NCI-H1092 treated with DMSO at 0.1 percent for 48 hours (cell line): ENCODE measurements at places on chromosomes 2 and 18.

- no peak for DNase-seq
Observed at GRCh38 chr2:181157326-181157725, 176.9 kb downstream of the UBE2E3 start.

GRCh38 chr2:54549917-54550518 lies 93.9 kb downstream of the SPTBN1 start:
- no peak for DNase-seq

DNA sequence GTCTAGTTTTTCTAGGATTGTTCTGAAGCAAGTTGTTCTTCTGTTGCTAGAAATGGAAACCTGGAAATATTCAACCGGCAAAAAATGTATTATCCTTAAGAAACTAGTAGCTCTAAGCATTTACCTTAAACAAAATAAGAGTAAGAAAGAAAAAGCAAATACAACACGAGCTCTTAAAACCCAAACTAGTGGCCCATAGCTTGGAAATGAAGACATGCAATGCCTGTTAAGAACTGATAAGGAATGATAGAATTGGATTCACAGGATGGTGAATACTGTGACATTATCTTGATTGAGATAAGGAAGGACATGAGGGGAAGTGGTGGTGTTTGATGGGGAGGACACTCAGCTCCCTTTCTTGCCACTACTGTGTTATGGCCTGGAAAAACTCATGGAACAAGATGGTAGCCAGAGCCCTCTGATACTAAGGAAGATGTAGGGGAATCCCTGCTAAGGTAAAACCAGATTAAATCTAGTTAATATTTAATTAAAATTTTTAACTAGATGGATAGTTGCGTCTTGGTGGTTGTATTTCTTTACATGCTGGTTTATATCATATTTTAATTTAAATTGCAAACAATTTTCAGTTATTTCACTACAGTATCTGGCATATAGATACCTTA lies 193.8 kb downstream of the LPIN1 start:
- no peak for DNase-seq

- no peak for DNase-seq
Observed at GRCh38 chr2:211373203-211373602, 816.8 kb downstream of the CPS1 start.

DNA sequence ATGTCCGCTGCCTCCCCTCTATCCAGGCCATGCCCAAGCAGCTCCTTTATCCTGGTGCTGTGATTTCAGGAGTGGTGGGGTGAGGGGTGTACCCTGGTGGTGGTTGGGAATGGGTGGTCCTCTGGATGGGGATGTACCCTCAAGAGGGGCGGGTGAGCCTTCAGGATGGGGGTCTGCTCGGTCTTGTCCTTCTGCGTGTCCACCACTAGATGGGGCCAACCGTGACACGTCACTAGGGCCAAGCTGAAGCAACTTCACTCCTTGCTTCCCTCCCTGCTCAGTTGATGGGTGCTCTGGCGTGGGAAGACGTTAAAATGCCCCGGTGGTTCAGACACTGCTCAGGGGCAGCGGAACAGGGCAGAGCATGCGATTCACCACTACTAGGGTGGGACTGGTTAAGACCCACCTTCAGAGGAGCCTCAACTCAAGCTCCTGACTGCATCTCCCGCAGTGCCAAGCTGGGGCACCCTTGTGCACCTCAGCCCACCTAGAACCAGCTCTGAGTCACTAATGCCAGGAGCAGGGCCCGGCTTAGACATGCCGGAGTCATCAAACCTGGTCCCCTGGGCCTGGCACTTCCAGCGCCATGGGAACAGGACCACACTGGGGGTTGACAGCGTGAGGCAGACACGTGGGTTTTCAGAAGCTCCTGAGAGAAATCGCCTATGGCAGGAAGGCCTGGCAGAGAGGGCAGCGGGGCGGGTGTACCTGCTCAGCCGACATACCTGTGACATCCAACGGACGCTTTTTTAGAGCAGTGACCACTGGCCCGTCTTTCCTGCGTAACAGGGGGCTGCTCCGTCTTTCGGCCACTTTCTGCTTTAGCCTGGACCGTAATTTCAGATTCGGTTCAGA lies 256.7 kb downstream of the HDAC4 start:
- DNase-seq = peak; percentile 6

- no peak for DNase-seq
Observed at GRCh38 chr18:46019936-46020335, 52.1 kb downstream of the PSTPIP2 start.
